ENCODE measurements at places on chromosomes 1 and 21. TPM values are rescaled to one million over a fixed set of nuclear protein-coding genes. Genes with fewer than 3 reads are reported as not detected.

DNA sequence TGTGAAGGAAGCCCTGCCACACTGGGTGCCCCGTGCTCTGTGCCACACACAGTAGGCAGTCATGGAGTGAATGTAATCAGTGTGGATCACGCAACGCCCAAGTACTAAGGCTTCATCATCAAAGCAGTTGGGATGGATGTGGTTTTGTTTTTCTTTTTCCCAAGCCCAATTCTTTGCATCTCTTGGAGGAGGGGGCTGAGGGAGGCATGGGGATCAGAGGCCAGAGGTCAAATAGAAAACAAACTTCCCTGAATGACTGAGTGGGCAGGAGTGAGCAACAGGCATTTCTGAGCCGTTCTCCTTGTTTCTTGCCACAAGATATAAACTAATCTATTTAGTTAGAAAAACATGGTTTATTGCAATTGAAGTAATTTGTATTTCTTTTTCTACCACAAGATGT, 85.3 kb downstream of the TRABD2B start:
- DNase-seq, result no peak

DNA sequence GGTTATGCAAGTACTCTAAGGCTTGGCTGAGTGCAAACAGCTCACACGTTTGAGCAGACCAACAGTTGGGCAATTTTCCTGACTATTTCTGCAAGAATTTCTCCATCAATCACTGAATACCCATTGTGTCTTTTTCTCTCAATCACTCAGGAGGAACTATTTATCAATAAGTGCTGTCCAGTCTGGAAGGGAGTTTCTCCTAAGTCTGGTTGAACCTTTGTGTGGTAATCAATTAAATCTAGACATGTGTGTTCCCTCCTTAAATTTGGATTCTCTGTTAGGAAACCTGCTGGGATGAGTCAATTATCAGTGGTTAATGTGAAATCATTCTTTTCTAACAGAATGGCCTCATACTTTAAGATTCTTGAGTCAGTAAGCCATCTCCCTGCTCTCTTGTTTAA, 6.8 kb upstream of the AADACL3 start:
- no peak for DNase-seq

GRCh38 chr1:93554883-93555872, 107.3 kb downstream of the FNBP1L start:
- no peak for DNase-seq

- DNase-seq, result no peak
Observed at GRCh38 chr1:13513895-13514546, at the start of gene LRRC38. Gene LRRC38 (minus strand): TSS chr1:13514003. CDS start chr1:13513593, 410 bp downstream.

DNA sequence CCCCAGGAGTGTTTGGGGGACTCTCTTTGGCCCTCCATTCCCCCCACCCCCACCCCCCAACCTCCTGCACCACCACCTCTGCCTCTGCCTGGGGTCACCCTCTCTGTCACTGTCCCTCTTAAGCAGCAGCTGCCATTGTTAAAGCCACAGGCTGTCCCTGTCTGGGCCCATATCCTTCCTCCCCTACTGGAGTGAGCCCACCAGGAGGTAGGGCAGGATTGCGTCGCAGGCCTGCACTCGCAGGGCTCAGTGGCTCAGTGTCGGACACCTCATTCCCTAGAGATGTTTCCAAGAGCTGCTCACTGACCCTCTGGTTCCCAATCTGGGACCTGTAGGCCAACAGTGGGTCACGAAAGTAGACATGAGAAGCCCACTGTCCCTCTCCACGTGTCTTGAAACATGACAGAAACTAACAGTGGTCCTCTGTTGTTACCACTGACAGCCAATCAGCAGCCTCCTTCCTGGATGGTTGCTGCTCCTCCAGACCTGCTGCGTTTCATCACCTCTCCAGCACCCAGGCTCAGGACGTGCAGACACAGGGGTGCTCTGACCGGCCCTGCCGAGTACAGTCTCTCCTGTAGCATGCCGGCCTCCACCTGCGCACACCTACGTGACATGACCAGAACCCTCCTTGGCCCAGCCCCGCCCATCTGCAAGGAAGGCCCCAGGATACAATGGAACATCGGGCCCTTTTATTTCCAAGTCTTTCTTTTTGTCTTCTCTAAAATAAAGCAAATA, 7.7 kb downstream of the PRDM15 start:
- DNase-seq, result no peak

DNA sequence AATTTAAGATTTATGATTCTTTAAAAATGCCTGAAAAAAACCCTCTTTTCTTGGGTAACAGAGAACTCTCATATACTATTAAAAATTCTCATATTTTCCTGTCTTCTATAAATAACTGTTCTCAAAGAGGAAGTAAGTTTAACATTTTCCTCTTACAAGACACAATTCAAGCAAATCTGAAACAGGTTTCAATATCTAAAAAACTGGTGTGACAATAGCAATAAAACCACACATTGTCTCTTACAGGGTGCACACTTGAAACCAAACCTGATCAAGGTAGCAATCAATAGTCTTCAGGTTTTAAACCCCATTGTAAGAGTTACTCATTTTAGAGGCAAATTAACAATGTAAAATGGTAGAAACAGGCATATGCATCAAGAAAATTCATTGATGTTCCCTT, 28.0 kb downstream of the FUBP1 start:
- DNase-seq, result no peak

DNA sequence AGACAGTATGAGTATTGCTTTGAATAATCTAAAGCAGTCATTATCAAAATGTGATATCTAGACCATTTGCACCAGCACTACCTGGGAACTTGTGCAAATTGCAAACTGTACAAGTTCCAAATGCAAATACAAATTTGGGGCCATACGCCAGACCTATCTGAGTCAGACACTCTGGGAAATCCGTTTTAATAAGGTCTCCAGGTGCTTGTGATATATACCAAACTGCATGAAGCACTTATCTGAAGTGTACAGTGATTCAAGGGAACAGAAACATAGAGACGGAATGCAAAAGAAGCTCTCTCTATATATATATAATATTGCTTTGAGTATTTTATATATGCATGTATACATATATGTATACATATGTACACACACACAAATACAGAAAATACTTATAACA, 36.2 kb upstream of the ASPM start:
- no peak for DNase-seq

GRCh38 chr1:115282807-115283208, 55.2 kb downstream of the NGF start:
- no peak for DNase-seq

- DNase-seq, result no peak
Observed at GRCh38 chr1:220235462-220235861, 36.8 kb downstream of the RAB3GAP2 start.

EPHA8 gene
- not detected for total RNA-seq

TRIM45 gene
- total RNA-seq, result 0.62 TPM

DPH5 gene
- total RNA-seq, result 41.0 TPM

PMF1 gene
- total RNA-seq, result 113 TPM

ADCY10 gene
- 0.19 TPM for total RNA-seq

NCMAP gene
- not detected for total RNA-seq

ACTRT2 gene
- not detected for total RNA-seq
